ENCODE measurements at places on chromosomes 5 and 9.

DNA sequence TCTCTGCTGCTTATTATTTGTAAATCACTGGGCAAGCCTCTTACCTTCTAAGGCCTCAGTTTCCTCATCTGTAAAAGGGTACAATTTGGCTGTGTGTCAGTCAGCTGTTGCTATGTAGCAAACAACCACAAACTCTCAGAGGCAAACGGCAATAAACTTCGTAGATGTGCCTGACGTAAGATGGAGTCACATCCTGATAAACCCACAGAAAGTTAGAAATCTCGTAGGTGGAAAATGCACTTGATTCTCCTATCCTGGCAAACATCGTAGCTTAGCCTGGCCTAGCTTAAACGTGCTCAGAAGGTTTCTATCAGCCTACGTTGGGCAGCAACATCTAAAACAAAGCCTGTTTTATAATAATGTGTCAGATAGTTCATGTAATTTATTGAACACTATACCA is 35.0 kb upstream of the UNC5A start:
- DNase-seq = no peak

- no peak for DNase-seq
Observed at GRCh38 chr5:77218263-77218662, 7.8 kb downstream of the PDE8B start.

DNA sequence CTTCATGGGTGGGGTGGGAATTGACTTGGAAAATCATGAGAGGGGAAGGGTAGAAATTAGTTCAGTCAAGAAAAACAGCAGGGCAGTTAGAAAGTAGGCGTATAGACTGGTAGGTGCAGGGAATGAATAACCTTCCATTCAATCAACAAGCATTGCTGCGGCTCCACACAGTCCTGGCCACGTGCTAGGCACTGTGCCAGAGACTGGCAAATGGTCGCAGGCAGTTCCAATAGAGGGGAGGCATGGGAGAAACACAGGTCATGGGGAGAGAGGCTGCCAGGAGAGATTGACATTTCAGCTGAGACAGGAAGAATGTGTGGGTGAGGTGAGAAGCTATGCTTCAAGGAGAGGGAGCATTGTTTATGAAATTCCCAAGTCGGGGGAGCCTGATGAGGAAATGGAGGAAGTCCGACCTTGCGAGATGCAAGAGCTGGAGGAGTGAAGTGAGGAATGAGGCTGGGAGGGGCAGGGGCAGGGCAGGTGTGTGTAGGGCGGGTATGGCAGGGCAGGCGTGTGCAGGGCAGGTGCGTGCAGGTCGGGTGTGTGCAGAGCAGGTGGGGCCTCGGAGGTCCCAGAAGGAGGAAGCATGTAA is 54.4 kb upstream of the PPARGC1B start:
- no peak for DNase-seq

GRCh38 chr9:92798358-92798757 is 33.7 kb upstream of the BICD2 start:
- no peak for DNase-seq

Data from activated CD4-positive, alpha-beta T cell treated with anti-CD3 and anti-CD28 coated beads for 1 hour (primary cell).